ENCODE measurements at places on chromosomes 7 and 10. TPM values are rescaled to one million over a fixed set of nuclear protein-coding genes. Genes with fewer than 3 reads are reported as not detected.

NRCAM gene
- 1.1 TPM for total RNA-seq

MPP7 gene
- 0.23 TPM for total RNA-seq

ABCC2 gene
- 0.15 TPM for total RNA-seq

NOC3L gene
- 18.2 TPM for total RNA-seq

HKDC1 gene
- total RNA-seq = 0.35 TPM

CLDN4 gene
- 0.23 TPM for total RNA-seq

SORCS1 gene
- total RNA-seq = not detected

ALOX5 gene
- total RNA-seq = not detected

ERVW-1 gene
- not detected for total RNA-seq

CNTNAP2 gene
- total RNA-seq = not detected

RARRES2 gene
- total RNA-seq = 15.2 TPM

FGFR2 gene
- not detected for total RNA-seq

CUTC gene
- 19.3 TPM for total RNA-seq

AKR1C4 gene
- not detected for total RNA-seq

OR6V1 gene
- not detected for total RNA-seq

UCMA gene
- not detected for total RNA-seq

PRF1 gene
- total RNA-seq = not detected

RBP4 gene
- total RNA-seq = 0.23 TPM

TMEM229A gene
- total RNA-seq = 0.23 TPM

GBX1 gene
- total RNA-seq = not detected

SUGCT gene
- total RNA-seq = 55.2 TPM

MOGAT3 gene
- not detected for total RNA-seq

ANKRD22 gene
- not detected for total RNA-seq

TRPV5 gene
- not detected for total RNA-seq

MYL10 gene
- total RNA-seq = not detected

SP4 gene
- 1.9 TPM for total RNA-seq

NACAD gene
- 0.47 TPM for total RNA-seq

C7orf57 gene
- not detected for total RNA-seq
